Central memory CD8-positive, alpha-beta T cell (primary cell): ENCODE measurements at places on chromosomes 13 and 19.

GRCh38 chr13:77329911-77330584, 3.2 kb upstream of the MYCBP2 start:
- DNase-seq, result no peak
- no peaks in the 10 kb centered on the region for H3K27me3 ChIP-seq
- H3K36me3 ChIP-seq, result peaks cover 24% of the 10 kb centered on the region
- H3K4me1 ChIP-seq, result peaks cover 38% of the 10 kb centered on the region
- H3K27ac ChIP-seq, result peak overlapping the region; percentile 84

GRCh38 chr19:41325640-41325946, 15.6 kb downstream of the CCDC97 start:
- peak overlapping the region; percentile 70 for H3K4me3 ChIP-seq
- peaks cover 78% of the 10 kb centered on the region for H3K36me3 ChIP-seq
- H3K4me1 ChIP-seq, result peaks cover 63% of the 10 kb centered on the region
- peak overlapping the region; percentile 96 for H3K27ac ChIP-seq

GRCh38 chr19:4086411-4086867, 19.7 kb upstream of the ZBTB7A start:
- peak overlapping the region; percentile 10 for H3K27ac ChIP-seq
- H3K36me3 ChIP-seq, result peaks cover 11% of the 10 kb centered on the region
- DNase-seq, result no peak
- H3K27me3 ChIP-seq, result no peaks in the 10 kb centered on the region

GRCh38 chr19:3660493-3661219, 34.1 kb upstream of the CACTIN start:
- H3K4me3 ChIP-seq, result no peak overlapping the region
- no peak for DNase-seq
- no peaks in the 10 kb centered on the region for H3K4me1 ChIP-seq
- H3K27me3 ChIP-seq, result no peaks in the 10 kb centered on the region
- H3K27ac ChIP-seq, result no peak overlapping the region

DNA sequence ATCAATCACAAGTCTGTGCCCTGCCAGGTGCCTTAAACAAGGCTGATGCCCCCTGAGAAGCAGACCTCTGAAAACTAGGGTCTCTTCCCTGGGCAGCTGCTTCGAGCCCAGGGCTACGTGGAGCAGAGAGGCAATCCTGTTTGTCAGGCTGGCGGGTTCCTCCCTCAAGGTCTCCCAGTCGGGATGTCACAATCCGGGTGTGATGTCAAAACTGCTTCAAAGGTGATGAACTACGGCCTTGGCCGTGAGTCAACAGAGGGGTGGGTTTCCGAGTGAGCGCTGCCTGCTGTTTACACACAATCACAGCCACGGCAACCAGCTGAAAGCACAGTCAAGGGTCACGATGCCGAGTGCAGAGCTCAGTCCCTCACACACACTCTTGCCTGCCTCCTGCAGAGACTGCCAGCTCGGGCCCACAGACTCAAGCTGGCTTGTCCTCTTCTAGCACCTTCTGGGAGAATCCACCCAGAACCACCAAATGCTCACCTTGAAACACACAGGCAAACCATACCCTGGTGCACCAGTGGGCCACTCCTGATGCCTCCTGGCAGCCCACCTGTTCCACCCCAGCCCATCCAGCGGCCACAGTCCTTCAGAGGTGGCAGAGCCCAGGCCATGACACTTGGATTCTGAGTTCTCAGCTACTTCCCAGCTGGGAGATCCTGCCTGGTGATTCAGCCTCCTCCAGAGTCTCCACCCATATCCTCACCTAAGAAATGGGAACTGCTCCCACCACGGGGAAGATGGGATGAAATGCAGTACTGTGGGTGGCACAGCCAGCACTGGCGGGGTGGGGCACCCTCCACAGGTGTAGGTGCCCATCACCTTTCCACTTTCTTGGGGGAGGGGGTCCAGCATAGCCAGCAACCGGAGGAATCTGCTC, 6.8 kb downstream of the ELL start:
- no peaks in the 10 kb centered on the region for H3K27me3 ChIP-seq
- H3K4me1 ChIP-seq, result peaks cover 57% of the 10 kb centered on the region
- peaks cover 3% of the 10 kb centered on the region for H3K36me3 ChIP-seq
- peak overlapping the region; percentile 58 for H3K27ac ChIP-seq
- peak overlapping the region; percentile 18 for H3K4me3 ChIP-seq
- DNase-seq, result no peak

DNA sequence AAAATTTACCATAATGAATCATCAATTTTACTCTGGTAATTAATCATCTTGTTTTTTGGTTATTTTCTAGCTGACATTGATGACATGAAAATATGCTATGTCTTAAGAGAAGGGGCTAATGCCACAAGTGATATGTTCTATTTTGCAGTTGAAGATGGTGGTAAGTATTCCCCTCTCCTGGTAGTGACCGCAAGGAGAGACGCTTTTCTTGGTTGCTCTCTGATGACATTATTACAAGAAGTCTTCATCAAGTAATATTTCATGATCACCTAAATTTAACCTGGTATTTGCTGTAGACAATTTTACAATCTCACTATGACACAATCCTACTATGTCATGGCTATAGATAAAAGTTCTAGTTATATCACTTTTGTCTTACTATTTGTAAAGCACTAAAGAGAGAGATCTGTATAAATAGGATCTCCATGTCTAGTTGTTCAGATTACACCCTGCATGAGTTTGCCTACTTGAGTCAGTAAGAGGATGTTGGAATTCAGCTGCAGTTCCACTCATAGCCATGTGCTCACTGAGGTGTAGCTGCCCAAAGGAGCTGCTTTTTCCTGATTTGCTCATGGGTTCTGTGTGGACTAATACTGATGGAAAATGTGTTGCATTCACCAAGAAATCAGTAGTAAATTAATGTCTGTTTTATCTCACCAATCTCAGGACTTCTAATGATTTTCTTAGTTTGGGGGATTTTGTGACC, 10.9 kb downstream of the FREM2 start:
- H3K4me3 ChIP-seq, result no peak overlapping the region
- H3K27me3 ChIP-seq, result no peaks in the 10 kb centered on the region
- no peaks in the 10 kb centered on the region for H3K4me1 ChIP-seq
- H3K27ac ChIP-seq, result no peak overlapping the region

DNA sequence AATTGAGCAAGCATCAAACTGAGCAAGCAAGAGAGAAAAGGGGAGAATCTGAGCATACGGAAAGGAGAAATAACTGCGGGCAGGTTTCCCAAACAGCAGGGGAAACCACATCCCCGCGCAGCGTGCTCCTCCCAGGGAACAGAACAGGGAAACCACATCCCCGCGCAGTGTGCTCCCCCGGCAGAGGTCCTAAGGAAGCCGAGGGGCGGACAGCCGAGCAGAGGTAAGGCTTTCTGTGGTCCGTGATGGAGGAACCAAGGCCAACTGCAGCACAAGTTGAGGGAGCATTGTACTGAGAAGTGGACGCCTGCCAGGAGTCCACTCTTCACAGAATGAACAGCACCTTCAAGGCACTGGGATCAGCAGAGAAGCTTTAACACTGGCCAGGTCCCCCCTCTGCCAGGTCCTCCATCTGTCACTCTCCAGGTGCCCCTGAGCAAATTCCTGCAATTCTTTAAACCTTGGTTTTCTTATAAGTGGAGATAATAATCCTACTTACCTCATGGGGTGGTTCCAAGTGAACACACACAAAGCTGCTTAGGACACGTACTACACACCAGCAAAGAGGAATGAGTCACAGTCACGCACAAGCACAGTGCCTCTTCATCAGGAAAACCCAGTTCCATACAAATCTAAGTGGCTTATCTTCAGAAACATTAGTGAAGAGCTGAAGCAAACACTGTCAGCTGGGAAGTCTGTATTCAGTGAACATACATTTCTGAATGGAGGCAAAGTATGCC, 23.0 kb upstream of the LAMP1 start:
- no peaks in the 10 kb centered on the region for H3K36me3 ChIP-seq
- no peaks in the 10 kb centered on the region for H3K4me1 ChIP-seq
- no peak overlapping the region for H3K4me3 ChIP-seq
- no peak for DNase-seq
- no peak overlapping the region for H3K27ac ChIP-seq

GRCh38 chr19:30237140-30237539, 135.0 kb upstream of the ZNF536 start:
- H3K36me3 ChIP-seq, result no peaks in the 10 kb centered on the region
- H3K4me3 ChIP-seq, result no peak overlapping the region
- DNase-seq, result no peak
- H3K27me3 ChIP-seq, result peaks cover 64% of the 10 kb centered on the region

GRCh38 chr19:19719798-19720197, 13.1 kb downstream of the ZNF14 start:
- DNase-seq, result no peak
- H3K27me3 ChIP-seq, result no peaks in the 10 kb centered on the region

GRCh38 chr13:43924549-43925245, 45.0 kb downstream of the LACC1 start:
- no peaks in the 10 kb centered on the region for H3K4me1 ChIP-seq
- peaks cover 36% of the 10 kb centered on the region for H3K27me3 ChIP-seq
- H3K27ac ChIP-seq, result no peak overlapping the region
- no peak for DNase-seq

DNA sequence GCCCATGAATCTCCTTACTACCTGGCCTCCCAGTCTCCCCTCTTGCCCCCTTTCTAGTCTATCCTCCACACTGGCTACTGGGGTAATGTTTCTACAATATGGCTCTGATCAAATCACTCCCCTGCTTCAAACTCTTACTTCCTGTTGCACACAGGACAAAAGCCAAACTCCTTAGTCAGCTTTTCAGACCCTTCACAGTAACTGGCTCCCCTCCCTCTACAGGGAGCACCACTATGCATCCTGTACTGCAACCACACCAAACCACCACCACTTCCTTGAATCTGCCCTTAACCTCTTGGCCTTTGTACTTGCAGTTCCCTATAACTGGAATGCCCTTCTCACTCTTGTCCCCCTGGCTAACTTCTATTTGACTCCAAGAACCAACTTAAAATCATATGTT, 32.2 kb downstream of the DEDD2 start:
- H3K27ac ChIP-seq, result peak overlapping the region; percentile 60
- H3K36me3 ChIP-seq, result peaks cover 5% of the 10 kb centered on the region
- no peak for DNase-seq
- H3K27me3 ChIP-seq, result no peaks in the 10 kb centered on the region
- peak overlapping the region; percentile 44 for H3K4me3 ChIP-seq

- no peak overlapping the region for H3K27ac ChIP-seq
- H3K4me3 ChIP-seq, result no peak overlapping the region
- H3K4me1 ChIP-seq, result no peaks in the 10 kb centered on the region
- peaks cover 28% of the 10 kb centered on the region for H3K27me3 ChIP-seq
Measured at GRCh38 chr13:94914895-94915294, 202.6 kb upstream of the SOX21 start.

DNA sequence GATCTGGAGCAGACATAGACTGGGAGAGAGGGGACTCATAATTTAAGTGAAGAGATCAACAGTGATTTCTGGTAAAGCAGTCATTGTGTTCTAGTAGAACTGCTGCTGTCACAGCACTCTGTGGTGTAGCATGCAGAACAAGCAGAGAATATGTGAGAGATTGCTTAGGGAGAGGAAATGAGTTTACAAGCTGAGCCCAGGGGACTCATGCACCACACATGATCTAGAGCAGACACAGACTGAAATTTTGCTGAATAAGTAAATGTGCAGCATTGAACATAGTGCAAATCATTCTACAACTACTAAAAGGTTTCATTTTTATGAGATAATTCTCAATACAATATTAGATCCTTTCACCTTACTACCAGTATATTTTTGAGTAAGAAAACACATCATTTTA, 125.7 kb downstream of the MYO16 start:
- no peak for DNase-seq
- H3K27ac ChIP-seq, result no peak overlapping the region
- no peak overlapping the region for H3K4me3 ChIP-seq
- H3K4me1 ChIP-seq, result no peaks in the 10 kb centered on the region

DNA sequence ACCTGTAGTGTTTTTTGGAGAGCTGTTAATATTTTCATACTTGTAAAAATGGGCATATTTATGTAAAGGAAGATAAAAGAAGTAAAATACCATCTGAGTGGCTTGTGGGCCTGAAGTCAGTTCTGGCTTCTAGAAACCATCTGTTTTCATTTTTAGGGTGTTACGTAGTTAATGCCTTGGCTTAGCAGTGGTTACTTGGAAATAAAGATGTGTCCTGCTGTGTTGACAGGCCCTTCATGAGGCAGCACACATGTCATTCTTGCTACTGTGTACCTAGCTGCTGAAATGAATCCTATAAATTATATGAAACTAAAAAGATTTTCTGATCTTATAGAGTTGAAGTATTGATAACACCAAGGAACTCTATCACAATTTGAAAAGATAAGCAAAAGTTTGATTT, 16.0 kb downstream of the ILF3 start:
- no peak for DNase-seq
- H3K36me3 ChIP-seq, result peaks cover 59% of the 10 kb centered on the region
- H3K27ac ChIP-seq, result peak overlapping the region; percentile 80
- no peaks in the 10 kb centered on the region for H3K27me3 ChIP-seq

DNA sequence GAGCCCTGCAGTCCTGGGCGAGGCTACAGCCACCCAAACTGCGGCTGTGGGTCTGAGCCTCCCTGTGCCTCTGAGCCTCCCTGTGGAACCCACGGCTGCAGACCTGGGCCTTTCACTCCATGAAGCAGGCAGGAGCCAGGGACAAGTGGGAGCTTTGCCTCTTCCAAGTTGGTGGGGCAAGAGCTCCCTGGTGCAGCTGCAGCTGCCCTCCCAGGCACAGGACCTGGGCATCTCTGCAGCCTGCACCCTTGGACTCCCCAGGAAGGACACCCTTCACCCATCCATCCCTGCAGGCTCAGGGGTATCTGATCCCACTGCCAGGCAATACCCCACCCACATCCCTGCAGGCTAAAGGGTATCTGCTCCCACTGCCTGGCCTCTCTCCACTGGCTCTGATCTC, 2.3 kb downstream of the TEX26 start:
- H3K4me1 ChIP-seq, result no peaks in the 10 kb centered on the region
- no peak for DNase-seq
- H3K27me3 ChIP-seq, result peaks cover 72% of the 10 kb centered on the region
- no peaks in the 10 kb centered on the region for H3K36me3 ChIP-seq

DNA sequence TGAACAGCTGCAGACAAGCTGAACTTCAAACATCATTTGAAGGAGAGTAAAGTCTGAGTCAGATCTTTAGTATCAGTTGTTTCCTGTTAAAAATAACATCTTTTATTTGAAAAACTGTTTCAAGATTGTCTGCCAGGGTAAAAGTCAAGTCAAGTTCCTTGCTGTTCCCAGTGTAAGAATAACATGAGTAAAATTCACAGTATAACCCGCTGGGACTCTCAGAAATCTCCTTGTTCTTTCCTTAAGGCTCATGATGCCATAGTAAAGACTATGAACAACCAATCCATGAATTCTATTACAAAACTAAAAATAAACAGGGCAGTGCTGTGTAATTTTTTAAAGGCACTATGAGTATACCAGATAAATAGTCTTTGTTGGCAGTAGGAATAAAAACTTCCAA, 112.9 kb downstream of the IRS2 start:
- DNase-seq, result no peak
- H3K27me3 ChIP-seq, result no peaks in the 10 kb centered on the region
- no peaks in the 10 kb centered on the region for H3K4me1 ChIP-seq
- no peak overlapping the region for H3K4me3 ChIP-seq
